Activated naive CD8-positive, alpha-beta T cell treated with anti-CD3 and anti-CD28 coated beads, Interleukin-2, amount 10 ng/mL, durations not matched to agents 7 days and 5 days (primary cell): ENCODE measurements at places on chromosomes 5 and 9.

- DNase-seq: no peak
These were observed 1.7 kb downstream of the RGS14 start for GRCh38 chr5:177359451-177359851.

- no peak for DNase-seq
These were observed 124.3 kb upstream of the ICE1 start for GRCh38 chr5:5298068-5298633.

- no peak for DNase-seq
These were observed 70.5 kb upstream of the OR2K2 start for GRCh38 chr9:111400564-111400898.

GRCh38 chr9:136059851-136060670 is 35.0 kb downstream of the NACC2 start:
- no peak for DNase-seq

GRCh38 chr5:111144352-111144930 is 52.3 kb downstream of the WDR36 start:
- DNase-seq: no peak

- peak; percentile 46 for DNase-seq
These were observed 518 bp downstream of the LOX start for GRCh38 chr5:122077366-122078115.

GRCh38 chr5:60891667-60892066 is 47.6 kb upstream of the ELOVL7 start:
- no peak for DNase-seq

DNA sequence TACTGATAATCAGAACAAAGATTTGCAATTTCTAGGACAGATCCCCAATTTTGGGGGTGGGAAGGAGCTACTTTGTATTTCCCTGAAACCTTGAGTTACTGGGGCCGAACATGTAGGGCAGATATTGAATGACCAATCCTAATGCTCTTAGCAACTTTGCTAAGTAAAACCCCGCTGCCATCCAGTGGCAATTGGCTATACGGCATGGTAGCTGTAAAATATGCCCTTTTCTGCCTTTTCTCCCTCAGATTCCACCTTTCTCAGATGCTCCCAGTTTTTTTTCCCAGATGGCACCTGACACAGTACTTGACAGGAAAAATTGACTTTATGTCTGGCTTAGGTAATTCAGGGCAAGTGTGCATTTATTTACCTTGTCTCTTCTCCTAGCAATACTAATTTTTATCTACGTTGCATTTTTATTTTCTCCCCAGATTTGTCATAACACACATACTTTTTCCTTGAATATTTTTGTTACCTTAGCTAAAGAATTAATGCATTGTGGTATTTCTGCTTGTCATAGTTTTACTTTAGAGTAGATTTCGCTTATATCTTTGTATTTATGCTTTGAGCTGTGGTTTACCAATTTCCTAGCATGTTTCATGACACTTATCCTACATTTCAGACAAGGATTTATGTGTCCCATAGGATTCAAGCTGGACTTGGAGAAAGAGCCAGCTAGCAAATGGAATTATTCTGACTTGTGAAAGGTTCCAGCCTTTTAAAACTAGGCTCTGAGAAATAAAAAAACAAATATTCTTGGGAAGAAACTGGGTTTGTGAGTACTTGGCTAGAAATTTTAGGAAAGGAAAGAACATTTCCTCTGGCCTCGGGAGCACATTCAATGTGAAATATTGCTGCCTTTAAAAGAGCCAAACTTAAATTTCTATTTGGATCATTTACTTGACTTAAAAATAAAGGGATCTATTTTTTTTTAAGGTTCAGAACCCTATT is 37.4 kb downstream of the PIK3R1 start:
- DNase-seq: no peak

DNA sequence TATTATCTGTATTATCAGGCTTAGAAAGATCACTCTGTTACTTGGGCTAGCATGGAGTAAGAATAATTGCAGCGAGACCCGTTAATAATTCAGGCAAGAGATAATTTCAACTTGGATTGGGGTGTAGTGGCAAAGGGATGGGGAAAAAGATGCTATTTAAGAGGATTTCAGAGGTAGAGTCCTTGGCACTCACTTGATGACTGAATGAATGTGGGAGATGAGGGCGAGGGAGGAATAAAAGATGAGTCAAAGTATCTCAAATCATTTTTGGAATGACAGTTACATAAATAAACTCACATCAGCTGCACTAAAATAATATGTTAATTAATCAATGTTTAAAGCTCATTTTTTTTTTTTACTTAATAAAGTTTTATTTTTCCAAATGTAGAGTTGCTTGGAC is 4.5 kb upstream of the GPR21 start:
- no peak for DNase-seq

DNA sequence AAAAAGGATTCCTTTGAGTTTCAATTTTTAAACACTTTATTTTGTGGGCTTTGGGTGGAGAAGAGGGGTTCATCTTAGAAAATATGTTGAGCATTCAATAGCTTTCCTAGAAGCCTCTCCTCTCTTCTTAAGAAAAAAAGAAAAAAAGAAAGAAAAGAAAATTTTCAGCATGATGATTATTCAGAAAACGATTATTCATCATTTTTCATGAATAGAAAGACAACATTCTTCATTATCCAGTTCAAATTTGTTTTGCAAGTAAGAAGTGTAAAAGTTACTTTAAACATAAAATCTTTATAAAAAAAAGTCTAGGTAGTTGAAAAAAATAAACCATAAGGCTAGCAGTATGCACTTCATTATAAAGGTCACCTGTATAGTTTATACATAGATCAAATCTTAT is 636.5 kb downstream of the IRX1 start:
- no peak for DNase-seq

GRCh38 chr5:73915345-73915744 is 289.3 kb downstream of the ARHGEF28 start:
- no peak for DNase-seq

DNA sequence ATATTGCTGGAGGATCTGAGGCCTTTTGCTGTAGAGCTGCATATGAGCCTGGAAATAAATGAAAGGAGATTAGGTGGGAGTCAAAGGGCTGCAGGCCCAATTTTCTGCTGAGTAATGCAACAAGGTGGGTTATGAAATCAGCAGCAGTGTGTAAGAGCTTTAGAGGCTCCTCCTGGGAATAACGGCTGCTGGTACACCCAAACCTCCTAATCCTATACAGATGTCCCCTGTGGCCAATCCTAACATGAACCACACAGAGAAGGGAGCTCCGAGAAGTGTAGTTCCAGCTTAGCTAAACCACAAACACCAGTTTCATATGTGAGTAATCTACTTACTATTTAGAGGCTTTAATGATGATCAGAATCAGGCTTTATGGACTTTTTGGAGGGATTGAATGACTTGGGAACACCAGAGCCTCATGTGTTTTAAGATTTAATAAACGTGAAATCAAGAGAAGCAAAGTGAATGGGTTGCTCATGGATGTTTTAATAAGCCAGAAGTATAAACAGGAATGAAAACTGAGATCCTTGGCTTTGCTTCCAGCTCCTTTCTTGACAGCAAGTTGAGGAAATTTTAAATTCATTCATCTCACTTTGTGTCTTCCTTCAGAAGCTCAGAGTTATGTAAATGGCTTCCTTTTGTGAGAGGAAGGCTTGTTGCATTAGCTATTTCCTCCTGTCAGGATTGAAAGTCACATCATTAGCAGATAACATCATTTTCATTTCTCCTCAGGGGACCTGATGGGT is 437.5 kb downstream of the TMEM232 start:
- no peak for DNase-seq

DNA sequence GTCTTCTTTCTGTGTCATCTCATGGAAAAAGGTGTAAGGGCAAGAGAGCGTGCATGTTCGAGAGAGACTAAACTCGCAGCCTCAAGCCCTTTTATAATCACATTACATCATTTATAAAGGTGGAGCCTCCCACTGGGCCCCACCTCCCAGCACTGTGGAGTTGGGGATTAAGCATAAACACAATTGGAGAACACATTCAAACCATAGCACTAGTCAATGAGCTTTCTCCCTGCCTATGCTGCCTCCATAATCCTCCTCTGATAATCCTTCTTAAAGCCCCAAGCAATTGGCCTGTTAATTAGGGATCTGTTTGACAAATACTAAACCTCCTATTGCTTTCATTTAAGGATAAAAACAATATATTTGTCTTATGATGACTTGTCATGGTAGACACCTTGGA is 99.6 kb downstream of the NMUR2 start:
- DNase-seq: no peak

DNA sequence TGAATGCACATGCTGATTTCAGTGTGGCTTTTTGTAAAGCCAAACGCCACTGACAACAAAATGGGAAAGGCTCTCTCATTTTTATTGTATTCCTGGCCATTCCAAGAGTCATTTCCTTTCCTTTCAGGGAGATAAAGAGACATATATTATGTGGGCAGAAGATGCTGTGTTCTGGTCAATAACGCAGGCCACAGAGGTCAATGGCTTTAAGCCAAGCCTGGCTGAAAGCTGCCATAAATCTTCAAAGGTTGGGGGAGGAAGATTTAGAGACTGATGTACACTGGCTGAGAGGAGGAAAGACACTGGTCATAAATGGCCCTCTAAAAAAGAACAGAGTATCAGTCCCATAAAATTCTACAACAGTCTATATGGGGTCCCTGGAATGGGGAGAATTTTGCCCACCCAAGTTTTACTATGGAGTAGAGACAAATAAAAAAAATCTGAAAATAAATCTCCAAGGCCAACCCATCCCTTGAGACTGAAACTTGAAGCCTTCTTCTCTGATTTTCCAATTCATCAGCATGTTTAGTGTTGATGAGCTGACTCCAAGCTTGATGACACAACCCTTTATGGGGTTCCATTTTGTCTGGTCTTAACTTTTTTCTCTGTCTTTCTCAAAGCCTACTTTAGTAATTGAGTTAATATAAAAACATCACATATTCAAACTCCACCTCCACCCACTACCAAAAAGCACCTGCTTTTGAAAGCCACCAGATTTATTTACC is 152.1 kb upstream of the SLC24A2 start:
- DNase-seq: no peak

DNA sequence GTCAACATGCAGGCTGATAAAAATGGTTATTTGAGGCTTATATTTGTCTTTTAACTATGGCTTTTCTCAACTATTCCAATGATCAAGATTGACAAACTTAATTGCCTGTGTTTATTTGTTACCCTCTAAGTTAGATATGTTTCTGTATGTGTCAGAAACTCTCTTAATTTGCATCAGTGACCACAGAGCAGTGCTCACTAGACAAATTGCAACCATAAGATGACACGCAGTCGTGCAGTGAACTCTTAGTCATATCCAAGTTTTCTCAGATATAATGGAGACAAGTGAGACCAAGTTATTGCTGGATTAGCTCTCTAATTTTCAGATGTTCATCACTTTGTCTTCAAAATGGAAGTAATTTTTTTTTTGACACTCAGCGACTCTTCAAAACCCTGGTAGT is 342.2 kb upstream of the RFX3 start:
- DNase-seq: no peak

DNA sequence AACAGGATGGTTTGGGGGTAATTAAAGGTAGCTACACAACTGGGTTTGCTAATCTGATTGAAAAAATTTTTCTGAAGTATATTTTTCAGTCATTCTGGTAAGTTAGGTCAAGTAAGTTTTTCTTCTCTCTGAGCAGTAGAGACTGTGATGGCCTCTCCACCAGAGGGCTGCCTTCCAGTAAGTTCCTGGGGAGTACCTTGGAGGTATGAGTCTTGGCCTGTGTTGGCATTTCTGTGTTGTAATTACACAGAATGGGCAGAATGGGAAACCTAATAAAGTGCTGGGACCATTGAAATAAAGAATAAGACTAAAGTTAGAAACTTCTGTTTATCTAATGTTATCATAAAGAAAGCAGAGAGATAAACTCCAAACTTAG is 430.8 kb downstream of the ARHGEF28 start:
- no peak for DNase-seq

DNA sequence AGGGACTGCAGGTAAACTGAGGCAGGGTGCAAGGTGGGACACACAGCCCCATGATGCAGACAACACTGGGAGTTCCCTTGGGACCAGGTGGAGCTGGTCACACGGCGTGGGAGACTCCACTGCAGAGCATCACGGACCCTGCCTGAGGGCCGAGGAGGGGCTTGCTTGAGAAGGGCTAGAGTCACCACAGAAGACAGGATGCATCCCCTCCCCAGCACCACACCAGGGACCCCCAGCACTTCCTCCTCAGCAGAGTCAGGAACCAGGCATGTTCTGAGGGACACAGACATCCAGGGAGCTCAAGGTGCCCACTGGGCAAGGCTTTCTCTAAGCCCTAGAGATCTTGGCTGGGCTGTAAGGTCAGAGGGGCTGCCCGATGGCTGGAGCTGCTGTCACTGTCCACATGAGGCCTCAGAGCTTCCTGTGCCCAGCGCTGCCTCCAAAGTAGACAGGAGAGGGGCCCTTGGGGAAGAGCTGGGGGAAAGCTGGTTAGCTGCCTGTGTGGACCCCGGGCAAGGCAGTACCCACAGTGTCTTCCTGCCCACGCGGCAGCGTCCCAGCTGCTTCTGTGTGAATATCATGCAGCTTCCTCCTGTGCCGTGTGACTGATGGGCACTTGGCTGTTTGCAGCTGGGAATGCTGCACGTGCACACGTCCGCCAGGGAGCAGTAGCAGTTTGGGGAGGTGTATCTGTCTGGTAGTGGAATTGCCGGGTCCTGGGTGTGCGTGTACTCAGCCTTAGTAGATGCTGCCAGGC is 176.6 kb downstream of the CACNA1B start:
- peak; percentile 23 for DNase-seq

GRCh38 chr9:89413963-89414638 is 83.8 kb downstream of the SEMA4D start:
- DNase-seq: no peak

GRCh38 chr9:73174330-73174980 is 22.8 kb downstream of the ANXA1 start:
- DNase-seq: no peak

DNA sequence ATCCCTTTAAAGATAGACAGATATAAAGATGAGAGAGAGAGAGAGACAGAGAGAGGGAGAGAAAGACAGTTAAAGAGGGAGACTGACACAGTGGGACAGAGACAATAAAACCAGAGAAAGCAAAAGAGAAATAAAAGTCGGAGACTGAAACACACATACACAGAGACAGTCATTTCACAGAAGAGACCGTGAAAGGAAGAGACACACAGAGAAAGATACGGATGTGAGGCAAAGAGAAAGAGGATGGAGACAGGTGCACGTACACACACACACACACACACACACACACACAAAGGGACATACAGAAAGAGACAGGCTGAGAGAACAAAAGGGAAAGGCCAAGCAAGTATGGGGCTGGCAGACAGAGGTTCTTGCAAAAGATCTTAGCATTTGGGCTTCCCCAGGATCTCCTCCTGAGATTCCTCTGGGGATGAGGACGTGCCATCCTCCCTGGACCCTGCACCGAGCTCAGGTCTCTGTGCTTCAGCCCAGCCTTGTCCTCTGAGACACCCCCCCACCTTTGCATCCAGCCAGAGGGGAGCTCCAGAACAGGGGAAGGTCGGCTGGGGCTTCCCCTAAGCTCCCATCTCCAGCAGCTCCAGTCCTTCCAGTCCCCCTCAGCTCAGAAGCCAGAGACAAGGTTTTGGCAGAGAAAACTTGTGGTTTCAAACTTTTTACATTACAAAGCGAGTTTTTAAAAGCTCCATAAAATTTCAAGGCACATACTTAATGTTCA is 318.4 kb upstream of the PANK3 start:
- DNase-seq: no peak

GRCh38 chr5:132059696-132060500 is 557 bp upstream of the IL3 start:
- peak; percentile 30 for DNase-seq

GRCh38 chr9:73006986-73007385 is 54.1 kb upstream of the ALDH1A1 start:
- DNase-seq: no peak

- no peak for DNase-seq
These were observed 98.4 kb upstream of the MVB12B start for GRCh38 chr9:126228111-126228780.
